ENCODE measurements at places on chromosomes 7 and 10. TPM values are rescaled to one million over a fixed set of nuclear protein-coding genes. Genes with fewer than 3 reads are reported as not detected.
A peak's percentile ranks its signal among the peaks of the same experiment; 100 is the strongest.

- peaks cover 5% of the 10 kb centered on the region for H3K36me3 ChIP-seq
- H3K27me3 ChIP-seq: no peaks in the 10 kb centered on the region
- DNase-seq: peak; percentile 77
- peak overlapping the region; percentile 80 for H3K27ac ChIP-seq
- peak overlapping the region; percentile 73 for H3K4me3 ChIP-seq
- H3K4me1 ChIP-seq: peaks cover 26% of the 10 kb centered on the region
Observed at GRCh38 chr7:5428478-5429252, 5.0 kb upstream of the TNRC18 start.

Gene ZNF107
- total RNA-seq: 7.6 TPM

Gene PHKG1
- total RNA-seq: 1.1 TPM

Gene AKR1C2
- 26.4 TPM for total RNA-seq

Gene LIPJ
- total RNA-seq: not detected

GRCh38 chr10:84291384-84291783 is 37.0 kb upstream of the CCSER2 start:
- no peaks in the 10 kb centered on the region for H3K36me3 ChIP-seq
- DNase-seq: no peak
- no peak overlapping the region for H3K4me3 ChIP-seq
- H3K27me3 ChIP-seq: no peaks in the 10 kb centered on the region

Gene C7orf33
- total RNA-seq: not detected

DNA sequence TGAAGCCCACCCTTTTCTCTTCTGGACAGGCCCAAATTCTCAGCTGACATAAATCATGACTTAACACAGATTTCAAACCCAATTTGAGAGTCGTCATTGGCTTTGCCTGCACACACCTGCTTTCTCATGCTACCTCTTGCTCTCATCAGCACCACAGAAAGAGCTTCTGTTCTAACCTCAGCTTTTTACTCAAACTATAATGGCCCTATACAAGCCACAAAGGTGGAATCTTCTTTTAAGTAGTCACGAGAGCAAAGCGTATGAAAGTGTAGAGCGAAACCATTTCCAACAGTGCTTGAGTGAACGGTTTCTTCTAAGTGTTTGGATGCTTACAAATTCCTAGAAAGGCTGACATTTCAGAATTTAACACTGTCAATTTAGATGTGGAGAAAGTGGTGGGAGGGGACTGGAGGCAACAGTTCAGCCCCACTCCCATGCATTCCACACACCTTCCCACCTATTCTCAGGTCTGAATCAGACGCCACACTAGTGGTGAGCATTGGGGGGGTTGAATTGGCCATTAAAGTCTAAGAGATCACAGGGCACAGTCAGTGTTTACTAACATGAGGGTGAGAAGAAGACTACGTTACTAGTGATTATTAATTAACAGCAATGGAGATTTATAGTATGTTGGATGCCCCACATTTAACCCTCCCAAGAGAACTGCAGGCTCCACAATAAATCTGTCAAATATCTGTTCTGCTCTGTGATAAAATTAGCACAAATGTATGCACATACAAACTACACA is 114.0 kb downstream of the PRKCQ start:
- DNase-seq: no peak
- H3K4me1 ChIP-seq: no peaks in the 10 kb centered on the region
- H3K27me3 ChIP-seq: no peaks in the 10 kb centered on the region
- no peaks in the 10 kb centered on the region for H3K36me3 ChIP-seq
- H3K27ac ChIP-seq: no peak overlapping the region

DNA sequence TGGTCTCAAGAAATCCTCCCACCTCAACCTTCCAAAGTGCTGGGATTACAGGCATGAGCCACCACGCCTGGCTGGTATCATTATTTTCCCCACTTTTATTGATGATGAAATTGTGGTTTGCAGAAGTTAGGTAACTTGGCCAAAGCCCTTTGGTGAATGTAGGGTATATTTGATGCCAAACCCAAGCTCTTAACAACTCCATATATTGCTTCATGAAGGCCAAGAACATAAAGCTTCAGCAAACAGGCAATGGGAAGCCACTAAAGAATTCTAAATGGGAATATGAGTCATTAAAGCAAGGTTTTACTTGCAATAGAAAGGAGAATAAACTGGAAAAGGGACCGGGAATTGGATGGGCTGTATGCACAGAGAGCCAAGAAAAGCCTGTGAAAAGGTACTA is 142.7 kb downstream of the KMT2E start:
- DNase-seq: no peak
- no peaks in the 10 kb centered on the region for H3K4me1 ChIP-seq
- H3K4me3 ChIP-seq: no peak overlapping the region
- H3K36me3 ChIP-seq: no peaks in the 10 kb centered on the region

DNA sequence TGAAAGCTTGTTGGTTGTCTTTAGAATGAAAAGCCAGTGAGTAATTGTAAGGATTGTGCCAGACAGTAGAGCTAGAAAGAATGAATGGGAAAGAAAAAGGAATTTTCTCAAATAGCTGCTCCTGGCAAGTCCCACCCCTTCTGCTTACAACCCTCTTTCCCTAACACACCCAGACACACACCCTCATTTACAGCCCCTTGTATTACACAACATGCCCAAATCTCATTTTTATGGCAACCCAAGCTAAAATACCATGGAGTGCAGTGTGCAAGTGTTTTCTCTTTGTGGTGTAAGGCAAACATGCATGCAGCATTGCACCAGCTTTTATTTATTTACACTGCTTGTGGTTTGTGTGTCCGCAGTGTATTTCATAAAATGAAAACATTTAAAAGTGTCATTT is 1.5 kb downstream of the PRKAR2B start:
- no peaks in the 10 kb centered on the region for H3K36me3 ChIP-seq
- no peak overlapping the region for H3K27ac ChIP-seq
- H3K4me1 ChIP-seq: no peaks in the 10 kb centered on the region
- H3K27me3 ChIP-seq: no peaks in the 10 kb centered on the region
- H3K4me3 ChIP-seq: peak overlapping the region; percentile 77

DNA sequence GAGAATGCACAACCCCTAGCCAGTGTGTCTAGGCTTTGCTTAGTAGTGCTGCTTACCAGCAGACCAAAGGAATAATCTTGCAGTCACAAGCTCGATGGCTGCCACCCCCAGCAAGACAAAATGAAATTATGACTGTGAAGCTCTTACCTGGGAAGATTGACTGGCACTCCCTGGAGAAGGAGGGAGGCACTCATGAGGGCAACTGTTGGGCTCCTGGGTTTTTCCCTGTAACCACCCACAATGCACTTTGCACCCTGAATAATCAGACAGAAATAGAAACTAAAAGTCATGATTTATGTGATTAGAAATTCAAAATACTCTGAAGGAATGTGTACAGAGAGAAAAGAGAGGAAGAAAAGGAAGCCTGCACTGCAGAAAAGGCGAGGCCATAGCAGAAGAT is 144.3 kb upstream of the DGKB start:
- no peaks in the 10 kb centered on the region for H3K4me1 ChIP-seq
- H3K27ac ChIP-seq: no peak overlapping the region
- no peaks in the 10 kb centered on the region for H3K27me3 ChIP-seq
- H3K36me3 ChIP-seq: no peaks in the 10 kb centered on the region
- DNase-seq: no peak

Gene SLC26A4
- not detected for total RNA-seq

GRCh38 chr10:29849126-29849833 is 210.1 kb downstream of the JCAD start:
- no peak for DNase-seq
- H3K4me3 ChIP-seq: no peak overlapping the region
- peak overlapping the region; percentile 72 for H3K27ac ChIP-seq
- peaks cover 4% of the 10 kb centered on the region for H3K4me1 ChIP-seq
- H3K27me3 ChIP-seq: no peaks in the 10 kb centered on the region

Gene ASB10
- total RNA-seq: not detected

- H3K36me3 ChIP-seq: no peaks in the 10 kb centered on the region
- H3K4me1 ChIP-seq: no peaks in the 10 kb centered on the region
- no peak overlapping the region for H3K4me3 ChIP-seq
- no peak for DNase-seq
- H3K27me3 ChIP-seq: no peaks in the 10 kb centered on the region
- H3K27ac ChIP-seq: no peak overlapping the region
Observed at GRCh38 chr7:79912213-79912633, 222.4 kb upstream of the GNAI1 start.

DNA sequence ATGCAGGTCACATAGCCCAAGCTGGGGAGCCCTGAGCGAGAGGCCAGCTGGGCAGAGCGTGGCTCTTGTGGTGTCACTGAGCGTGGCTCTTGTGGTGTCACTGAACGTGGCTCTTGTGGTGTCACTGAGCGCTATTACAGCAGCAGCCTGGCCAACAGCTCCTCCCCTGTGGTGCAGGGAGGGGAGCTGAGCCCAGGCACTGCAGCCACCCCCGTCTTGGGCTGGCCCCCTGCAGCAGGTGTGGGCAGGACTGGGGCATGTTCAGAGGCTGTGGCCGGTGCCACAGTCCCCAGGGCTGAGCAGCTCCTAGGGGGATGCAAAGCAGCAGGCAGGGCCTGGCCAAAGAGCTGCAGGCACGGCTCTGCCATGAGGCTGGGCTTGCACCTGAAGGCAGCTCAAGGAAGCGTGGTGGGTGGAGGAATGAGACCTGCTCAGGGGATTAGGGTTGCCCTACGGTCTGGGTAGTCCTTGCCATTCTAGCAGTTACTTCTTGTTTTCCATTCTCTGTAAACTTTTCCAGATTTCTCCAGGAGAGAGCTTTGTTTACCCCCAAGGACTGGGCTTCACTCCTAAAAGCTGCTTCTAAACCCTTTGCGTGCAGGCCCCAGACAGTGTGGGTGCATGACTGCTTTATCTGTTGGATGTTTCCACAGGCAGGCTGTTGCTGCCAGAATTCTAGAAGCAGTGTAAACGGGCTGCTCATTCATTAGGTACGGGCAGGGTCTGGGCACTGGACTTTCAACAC is 29.2 kb downstream of the ZNF783 start:
- no peaks in the 10 kb centered on the region for H3K27me3 ChIP-seq
- no peak overlapping the region for H3K4me3 ChIP-seq
- no peak for DNase-seq
- H3K4me1 ChIP-seq: no peaks in the 10 kb centered on the region
- H3K27ac ChIP-seq: no peak overlapping the region

- H3K4me3 ChIP-seq: no peak overlapping the region
- H3K36me3 ChIP-seq: no peaks in the 10 kb centered on the region
- no peaks in the 10 kb centered on the region for H3K27me3 ChIP-seq
- no peak for DNase-seq
- no peak overlapping the region for H3K27ac ChIP-seq
Observed at GRCh38 chr7:36811807-36812206, 87.5 kb upstream of the AOAH start.

Gene HABP2
- 0.27 TPM for total RNA-seq

DNA sequence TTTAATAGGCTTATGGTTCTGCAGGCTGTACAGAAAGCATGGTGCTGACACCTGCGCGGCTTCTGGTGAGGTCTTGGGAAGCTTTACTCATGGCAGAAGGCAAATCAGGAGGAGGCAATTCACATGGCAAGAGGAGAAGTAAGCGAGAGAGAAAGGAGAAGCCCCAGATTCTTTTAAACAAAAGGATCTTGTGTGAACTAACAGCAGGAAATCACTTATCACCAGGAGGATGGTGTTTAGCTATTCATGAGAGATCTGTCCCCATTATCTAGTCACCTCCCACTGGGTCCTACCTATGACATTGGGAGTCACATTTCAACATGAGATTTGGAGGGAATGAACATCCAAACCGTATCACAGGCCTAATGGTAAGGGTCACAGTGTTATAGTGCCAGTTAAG is 678.0 kb upstream of the KCND2 start:
- H3K36me3 ChIP-seq: no peaks in the 10 kb centered on the region
- no peaks in the 10 kb centered on the region for H3K27me3 ChIP-seq
- DNase-seq: no peak
- no peak overlapping the region for H3K4me3 ChIP-seq

DNA sequence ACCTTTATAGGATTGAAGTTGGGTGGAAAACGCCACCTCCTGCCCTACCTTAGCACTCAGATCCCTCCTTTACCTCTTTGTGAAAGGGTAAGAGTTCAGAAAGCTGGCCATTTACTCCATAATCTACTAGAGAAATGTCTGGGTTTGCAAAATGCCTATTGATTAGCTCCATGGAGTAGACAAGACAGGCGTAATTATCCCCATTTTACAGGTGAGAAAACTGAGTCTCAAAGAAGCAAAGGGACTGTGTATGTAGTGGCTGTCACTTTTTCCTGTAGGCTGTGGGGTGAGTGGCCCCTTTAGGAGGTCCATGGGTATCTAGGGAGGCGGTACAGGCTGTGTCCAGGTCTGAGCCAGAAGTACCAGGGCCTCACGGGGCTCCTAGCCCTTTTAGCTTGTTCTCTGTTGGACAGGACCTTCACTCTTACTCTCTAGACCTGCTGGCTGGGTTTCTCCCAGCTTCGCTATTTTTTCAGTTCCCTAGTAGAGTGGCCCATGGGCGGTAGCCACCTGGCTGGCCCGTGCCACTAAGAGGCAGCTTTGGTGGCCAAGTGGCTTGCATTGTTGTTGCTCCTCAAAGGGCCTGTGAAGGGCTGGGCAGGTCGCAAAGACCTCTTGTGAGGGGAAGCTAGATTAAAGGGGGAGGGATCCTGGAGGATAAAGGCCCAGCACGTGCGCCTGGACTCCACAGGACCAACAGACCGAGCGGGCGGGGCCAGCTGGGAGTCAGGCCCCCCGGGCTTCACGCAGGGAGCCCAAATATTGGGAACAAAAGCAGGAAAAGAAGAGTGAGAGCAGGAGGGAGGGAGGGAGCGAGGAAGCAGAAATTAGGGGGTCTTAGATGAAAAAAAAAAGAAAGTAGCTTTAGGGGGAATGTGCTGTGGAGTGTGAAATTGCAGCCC is 4.7 kb upstream of the PAX2 start:
- peaks cover 43% of the 10 kb centered on the region for H3K4me1 ChIP-seq
- peaks cover 3% of the 10 kb centered on the region for H3K27me3 ChIP-seq
- H3K27ac ChIP-seq: no peak overlapping the region
- no peak for DNase-seq
- no peak overlapping the region for H3K4me3 ChIP-seq

Gene DDX50
- total RNA-seq: 8.2 TPM
